ENCODE measurements at places on chromosomes 1 and 21.

- DNase-seq = no peak
Observed at GRCh38 chr1:19654386-19654785, 10.3 kb downstream of the NBL1 start.

- no peak for DNase-seq
Observed at GRCh38 chr1:194062962-194063361, 876.5 kb upstream of the B3GALT2 start.

- DNase-seq = no peak
Observed at GRCh38 chr1:61081144-61081685, 1.1 kb upstream of the NFIA start.

DNA sequence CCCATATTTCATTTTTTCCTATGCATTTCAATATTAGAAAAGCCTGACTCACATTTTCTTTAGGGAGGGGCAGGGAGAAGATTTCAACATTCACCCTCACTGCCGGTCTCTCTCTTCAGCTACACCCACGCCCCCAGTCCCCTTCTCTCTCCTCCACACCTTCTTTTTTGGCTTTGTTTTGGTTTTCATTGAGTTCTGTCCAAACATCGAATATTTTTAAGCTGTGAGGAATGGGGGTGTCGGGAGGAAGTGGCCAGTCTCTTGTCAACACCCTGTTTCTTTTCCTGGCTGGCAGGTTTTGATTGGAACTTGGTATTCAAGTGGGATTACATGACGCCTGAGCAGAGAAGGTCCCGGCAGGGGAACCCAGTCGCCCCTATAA is 177.3 kb downstream of the PGBD5 start:
- no peak for DNase-seq

DNA sequence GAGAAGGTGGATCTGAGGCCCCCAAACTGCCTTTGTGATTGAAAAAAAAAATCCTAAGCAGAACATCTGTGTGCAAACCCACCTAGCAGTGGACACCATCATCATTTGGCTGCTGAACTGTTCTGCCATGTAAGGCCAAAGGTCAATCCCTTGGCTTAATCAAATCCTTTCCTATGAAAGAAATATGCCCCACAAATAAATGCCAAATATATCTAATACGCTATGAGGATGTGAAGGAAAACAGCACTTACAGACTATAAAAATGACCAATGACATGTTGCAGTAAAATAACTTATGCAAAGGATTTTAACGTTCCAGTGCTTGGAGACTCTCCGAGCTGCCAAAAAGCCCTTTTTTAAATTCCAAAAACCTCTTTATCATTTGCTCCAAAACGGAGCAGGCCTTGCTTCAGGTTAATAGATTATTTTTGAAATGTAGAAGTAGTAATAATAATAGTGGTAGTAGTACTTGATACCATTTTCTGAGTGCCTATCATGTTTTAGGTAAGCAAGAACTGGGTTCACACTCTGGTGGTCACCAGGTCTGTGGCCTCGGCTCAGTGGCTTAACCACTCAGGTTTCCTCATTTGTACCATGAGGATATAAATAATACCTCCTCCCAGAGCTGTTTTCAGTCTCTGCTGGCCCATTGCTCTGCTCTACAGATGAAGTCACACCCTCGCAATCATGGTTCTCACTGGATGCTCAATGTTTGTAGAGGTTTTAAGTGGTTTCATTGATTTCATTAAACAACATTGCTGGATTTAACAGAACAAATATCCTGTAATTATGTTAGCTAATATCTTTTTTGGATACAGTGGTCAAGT is 47.9 kb upstream of the EDEM3 start:
- DNase-seq = no peak

- DNase-seq = no peak
Observed at GRCh38 chr21:38121888-38122720, 134.7 kb upstream of the KCNJ15 start.

DNA sequence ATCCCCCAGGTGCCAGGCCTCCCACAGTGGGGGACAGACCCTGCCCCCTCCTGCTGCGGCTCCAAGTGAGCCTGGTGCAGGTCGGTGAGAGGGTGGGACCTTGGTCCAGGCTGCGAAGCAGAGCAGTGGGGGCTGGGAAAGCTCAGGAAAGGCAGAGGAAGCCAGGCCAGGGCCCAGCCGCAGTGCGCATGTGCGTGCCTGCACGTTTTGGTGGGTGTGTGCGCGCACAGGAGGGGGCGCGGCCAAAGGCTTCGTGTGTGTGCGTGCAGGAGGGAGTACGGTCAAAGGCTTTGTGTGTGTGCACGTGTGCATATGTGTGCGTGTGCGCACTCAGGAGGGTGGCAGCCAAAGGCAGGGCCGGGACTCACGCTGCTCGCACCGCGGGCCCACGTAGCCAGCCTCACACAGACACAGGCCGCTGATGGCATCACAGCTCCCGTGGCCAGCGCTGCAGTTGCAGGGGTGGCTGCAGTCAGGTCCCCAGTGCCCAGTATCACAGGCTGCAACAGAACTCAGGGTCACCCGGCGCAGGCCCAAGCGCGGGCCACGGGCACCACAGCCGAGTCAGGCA is 45.9 kb downstream of the ARHGEF16 start:
- DNase-seq = no peak

GRCh38 chr1:41382480-41383090 is 21.4 kb downstream of the FOXO6 start:
- DNase-seq = no peak
